ENCODE measurements at places on chromosomes 16 and 17. TPM values are rescaled to one million over a fixed set of nuclear protein-coding genes. Genes with fewer than 3 reads are reported as not detected.

DNA sequence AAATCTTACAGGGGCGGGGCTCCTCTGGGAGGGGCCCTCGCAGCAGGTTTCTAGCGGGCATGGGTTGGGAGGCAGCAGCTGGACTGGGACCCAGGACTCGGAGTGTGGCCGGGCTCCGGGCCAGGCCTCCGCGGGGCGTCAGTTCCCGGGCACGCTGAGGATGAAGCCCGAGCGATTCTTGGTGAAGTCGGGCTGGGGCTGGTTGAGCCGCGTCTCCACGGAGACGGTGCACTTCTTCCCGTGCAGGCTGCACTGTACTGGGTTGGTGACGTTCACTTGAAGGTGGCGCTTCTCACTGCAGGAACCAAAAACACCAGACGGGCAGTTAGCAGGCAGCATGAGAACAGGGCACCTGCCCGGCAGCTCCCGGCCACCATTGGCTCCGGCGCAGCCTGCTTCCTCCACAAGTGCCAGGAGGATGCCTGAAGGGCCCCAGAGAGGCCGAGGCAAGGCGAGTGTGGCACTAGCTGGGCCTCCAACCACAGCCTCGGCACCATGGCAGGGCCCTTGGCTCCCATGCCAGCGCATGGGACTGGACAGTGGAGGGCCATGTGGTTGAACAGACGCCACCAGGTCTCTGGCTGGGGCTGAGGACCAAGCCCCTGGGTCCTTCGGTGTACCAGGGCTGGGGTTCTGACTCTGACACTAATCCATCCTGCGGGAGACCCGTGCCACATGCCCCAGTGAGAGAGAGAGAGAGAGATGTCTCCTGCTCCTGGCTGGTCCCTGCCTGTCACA lies 8.0 kb downstream of the CDK5R1 start:
- DNase-seq = no peak

Gene UBTF
- 60.7 TPM for total RNA-seq

DNA sequence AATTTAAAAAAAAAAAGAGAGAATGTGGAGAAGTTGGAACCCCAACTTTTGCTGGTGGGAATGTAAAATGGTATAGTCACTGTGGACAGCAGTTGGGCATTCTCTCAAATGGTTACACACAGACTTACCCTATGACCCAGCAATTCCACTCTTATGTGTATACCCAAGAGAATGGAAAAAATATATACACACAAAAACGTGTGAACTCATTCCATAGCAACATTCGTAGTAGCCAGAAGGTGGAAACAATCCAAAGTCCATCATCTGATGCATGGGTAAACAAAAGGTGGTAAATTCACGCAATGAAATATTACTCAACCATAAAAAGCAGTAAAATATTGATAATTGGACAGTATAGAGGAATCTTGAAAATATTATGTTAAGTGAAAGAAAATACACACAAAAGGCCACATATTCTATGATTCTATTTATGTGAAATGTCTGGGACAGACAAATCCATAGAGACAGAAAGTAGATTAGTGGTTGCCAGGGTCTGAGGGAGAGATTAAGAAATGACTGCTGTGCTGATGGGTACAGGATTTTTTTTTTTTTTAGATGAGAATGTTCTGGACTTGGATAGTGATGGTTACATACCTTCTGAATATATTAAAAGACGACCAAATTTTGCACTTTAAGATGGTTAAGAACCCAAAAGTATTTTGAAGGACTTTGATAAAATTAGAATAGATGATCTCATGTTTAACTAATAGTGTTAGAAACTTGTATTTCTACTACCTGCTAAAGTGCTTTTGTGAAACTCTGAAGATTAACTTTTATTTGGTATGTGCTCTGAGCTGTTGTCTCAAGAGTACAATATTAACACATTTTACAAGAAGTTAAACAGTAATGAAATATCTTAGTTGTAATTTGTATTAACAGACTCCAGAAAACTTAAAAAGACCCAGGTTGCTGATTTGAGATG lies 60.9 kb downstream of the MRTFB start:
- DNase-seq = no peak

Gene PRM3
- total RNA-seq = not detected

GRCh38 chr16:13895516-13895915 lies 24.4 kb upstream of the ERCC4 start:
- no peak for DNase-seq

Gene EPN3
- total RNA-seq = not detected

Gene EFCAB5
- not detected for total RNA-seq

Gene C16orf74
- total RNA-seq = not detected

DNA sequence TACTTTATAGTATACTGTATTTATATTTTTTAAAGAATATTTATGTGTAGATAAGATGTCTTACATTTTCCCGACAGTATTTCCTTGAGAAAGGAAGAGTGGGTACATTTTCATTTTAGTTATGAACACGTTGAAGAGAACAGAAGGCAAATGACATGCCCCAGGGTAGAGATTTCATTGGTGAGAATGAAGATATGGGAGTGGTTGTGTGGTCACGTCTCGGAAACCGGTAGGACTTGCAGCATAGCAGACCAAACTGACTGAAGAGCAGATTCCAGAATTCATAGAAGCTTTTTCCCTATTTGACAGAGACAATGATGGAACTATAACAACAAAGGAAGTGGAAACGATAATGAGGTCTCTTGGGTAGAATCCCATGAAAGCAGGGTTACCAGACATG lies 71.7 kb downstream of the KCNJ2 start:
- no peak for DNase-seq

- DNase-seq = no peak
Observed at GRCh38 chr16:86701286-86701975, 123.1 kb downstream of the FOXL1 start.

GRCh38 chr17:17115620-17116019 lies 73.4 kb downstream of the MPRIP start:
- DNase-seq = no peak

DNA sequence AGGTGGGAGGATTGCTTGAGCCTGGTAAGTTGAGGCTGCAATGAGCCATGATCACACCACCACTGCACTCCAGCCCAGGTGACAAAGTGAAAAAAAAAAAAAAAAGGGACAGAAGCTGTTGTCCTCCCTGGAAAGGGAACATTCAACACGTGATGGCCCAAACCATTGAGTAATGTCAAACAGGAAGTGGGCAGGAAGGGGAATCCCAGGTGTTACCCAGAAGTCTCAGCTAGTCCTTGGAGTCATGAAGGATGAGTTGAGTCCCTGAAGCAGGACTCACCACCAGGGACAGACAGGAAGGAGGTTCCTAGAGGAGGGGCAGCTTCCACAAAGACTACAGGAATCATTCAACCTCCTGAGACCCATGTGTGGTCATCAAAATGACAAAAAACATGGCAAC lies 19.8 kb upstream of the CMIP start:
- DNase-seq = no peak

Gene YPEL2
- total RNA-seq = 28.6 TPM

Gene CRYM
- total RNA-seq = 1.0 TPM

Gene SRCIN1
- 2.2 TPM for total RNA-seq

DNA sequence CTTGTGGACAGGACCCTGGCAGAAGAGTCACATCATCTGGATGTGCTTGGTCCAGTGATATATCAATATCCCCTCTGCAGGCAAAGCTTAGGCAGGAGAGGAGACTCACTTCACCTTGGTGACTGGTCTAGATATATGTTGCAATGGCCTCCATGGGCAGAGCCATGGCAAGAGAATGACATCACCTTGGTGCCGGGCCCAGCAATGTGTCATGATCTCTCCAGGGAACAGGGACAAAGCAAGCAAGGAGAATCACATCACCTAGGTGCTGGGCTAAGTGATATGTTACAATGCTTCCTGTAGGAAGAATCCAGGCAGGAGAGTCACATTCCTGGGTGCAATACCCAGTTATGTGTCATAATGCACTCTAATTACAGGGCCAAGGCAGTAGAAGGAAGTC lies 2106.2 kb downstream of the TP53TG3F start:
- DNase-seq = no peak

Gene TMED6
- total RNA-seq = not detected

GRCh38 chr16:72120026-72120425 lies 26.4 kb downstream of the DHX38 start:
- DNase-seq = no peak

- DNase-seq = no peak
Observed at GRCh38 chr17:74833501-74834377, 25.9 kb downstream of the GRIN2C start.

Gene EPX
- total RNA-seq = not detected

Gene KRTAP2-3
- not detected for total RNA-seq

Gene TMEM95
- total RNA-seq = not detected

DNA sequence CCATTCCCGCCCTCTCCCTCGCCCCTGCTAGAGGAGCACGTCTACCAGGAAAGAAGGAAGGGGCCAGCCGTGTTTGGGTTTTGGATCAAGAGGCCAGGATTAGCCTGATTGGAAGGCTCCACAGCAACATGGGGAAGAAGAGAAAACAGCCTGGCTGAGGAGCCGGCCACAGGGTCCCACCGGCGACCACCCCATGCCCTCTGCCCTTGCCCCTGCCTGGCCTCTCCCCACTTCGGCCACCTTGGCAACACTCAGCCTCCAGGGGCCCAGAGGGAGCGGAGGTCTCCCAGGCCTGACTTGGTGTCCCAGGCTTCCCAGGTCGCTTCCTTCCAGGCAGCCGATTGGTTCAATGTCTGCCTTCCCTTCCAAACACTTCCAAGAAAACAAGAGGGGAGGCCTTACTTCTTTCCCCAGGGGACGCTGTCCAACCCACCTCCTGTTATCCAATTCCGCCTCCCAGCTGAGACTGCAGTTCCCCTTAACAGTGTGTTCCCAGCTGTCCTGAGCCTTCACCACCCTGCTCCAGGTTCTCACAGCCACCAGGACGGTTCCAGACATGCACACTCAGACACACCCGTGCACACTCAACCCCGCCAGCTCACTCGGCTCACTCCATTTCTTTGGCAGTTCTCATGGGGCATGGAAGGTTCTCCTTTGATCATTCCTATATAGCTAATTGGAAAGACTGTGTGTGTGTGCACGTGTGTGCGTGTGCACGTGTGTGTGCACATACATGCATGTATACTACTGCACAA lies 65.4 kb downstream of the RBFOX3 start:
- DNase-seq = no peak

Gene SOX8
- 4.6 TPM for total RNA-seq

DNA sequence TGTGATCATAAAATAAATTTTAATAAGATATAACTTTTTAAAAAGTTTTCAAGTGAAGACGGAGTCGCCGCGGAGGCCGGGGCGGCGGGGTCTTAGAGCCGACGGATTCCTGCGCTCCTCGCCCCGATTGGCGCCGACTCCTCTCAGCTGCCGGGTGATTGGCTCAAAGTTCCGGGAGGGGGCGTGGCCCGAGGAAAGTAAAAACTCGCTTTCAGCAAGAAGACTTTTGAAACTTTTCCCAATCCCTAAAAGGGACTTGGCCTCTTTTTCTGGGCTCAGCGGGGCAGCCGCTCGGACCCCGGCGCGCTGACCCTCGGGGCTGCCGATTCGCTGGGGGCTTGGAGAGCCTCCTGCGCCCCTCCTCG lies at the start of gene FOXC2:
Gene FOXC2 (plus strand): TSS at position 229 of the 365 bp plus-strand sequence. CDS start 507 bp downstream, outside the sequence.
- DNase-seq = no peak

- DNase-seq = no peak
Observed at GRCh38 chr17:9239246-9239792, 218.0 kb downstream of the NTN1 start.

DNA sequence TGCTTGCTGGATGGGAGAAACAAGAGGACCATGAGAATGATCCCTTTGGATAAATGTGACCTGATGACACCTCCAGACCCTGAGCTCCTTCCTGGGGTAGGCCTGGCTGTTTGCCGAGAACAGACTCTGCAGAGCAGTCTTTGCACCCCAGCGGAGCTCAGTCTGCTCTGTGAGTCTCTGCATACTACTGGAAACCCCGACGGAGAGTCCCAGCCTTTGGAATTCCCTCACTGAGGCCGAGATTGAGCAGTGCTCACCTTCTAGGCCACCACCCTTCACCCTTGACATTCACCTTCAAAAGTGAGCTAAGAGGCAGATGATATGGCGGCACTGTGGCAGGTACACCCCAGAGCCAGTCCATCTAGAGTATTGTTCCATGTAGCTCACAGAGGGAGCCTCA lies 172.2 kb upstream of the CDH13 start:
- DNase-seq = peak; percentile 26

GRCh38 chr17:7889166-7889955 lies 772 bp downstream of the CHD3 start:
- DNase-seq = peak; percentile 96

Gene TPPP3
- 116 TPM for total RNA-seq

Gene NUDT7
- 6.8 TPM for total RNA-seq

GRCh38 chr17:15929941-15930340 lies 15.0 kb upstream of the ADORA2B start:
- no peak for DNase-seq

- DNase-seq = no peak
Observed at GRCh38 chr17:44004761-44005526, 522 bp downstream of the NAGS start.

DNA sequence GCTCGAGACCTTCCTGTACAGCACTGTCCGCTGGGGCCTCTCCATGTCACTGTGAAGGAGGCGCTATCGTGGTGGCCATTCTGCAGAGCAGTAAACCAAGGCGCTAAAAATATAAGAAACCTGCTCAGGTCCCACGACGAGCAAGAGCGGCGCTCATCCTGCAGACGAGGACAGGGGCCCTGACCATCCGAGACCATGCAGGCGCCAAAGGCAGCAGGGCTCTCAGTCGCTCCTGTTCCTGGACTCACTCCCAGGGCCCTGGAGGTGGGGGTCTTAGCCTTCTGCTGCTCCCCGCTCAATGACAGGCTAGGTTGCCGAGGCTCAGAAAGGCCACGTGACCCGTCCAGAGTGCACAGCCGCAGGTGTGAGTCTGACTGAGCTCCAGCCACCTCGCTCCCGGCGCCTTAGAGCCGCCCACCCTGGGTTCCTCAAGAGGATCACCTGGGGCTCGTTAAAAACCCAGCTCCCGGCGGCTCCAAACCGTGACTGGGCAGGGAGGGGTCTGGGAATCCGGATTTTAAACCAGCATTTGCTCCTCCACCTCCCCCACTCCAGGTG lies 509 bp upstream of the ATP2C2 start:
- no peak for DNase-seq

DNA sequence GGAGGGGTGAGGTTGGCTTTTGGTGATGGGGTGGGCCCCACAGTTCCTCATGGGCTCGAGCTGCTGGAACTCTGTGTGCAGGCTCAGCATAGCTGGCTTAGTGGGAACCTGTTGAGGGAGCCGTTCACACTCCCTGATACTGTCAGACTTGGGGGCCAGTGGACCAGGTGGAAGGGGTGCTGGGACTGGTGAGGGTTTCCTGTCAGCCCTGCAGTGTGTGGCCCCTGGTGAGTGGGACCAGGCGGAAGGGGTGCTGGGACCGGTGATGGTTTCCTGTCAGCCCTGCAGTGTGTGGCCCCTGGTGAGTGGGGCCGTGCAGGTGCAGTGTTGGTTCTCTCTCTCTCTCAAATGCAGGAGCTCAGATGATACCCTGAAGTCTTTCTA lies 45.1 kb upstream of the ZNF750 start:
- DNase-seq = no peak

DNA sequence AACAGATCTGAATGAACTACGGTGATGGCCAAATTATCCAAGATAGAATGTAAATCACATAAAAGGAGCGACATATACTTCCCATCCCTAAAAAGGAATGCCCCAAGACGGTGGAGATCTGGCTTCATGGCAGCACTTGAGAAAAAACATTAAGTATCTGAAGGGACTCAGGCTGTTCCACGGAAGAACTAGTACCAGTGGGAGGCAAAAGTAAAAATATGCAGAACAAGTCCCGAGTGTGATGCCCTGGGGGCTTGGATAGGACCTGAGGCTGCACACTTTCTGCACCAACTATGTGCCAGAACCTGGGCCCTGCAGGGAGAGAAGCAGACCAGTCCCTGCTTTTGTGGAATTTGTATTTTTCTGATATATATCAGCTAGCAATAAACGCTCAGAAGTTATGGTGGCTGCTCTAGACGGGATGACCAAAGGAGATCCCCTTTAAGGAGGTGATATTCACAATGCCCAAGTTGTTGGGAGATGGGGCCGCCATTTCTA lies 539 bp upstream of the CKLF start:
- DNase-seq = no peak

Gene DNASE1L2
- total RNA-seq = 0.52 TPM

Gene KRTAP2-2
- not detected for total RNA-seq

Measured in esophagus muscularis mucosa (tissue), 4 donors.